ENCODE measurements at places on chromosomes 1 and 21. TPM values are rescaled to one million over a fixed set of nuclear protein-coding genes. Genes with fewer than 3 reads are reported as not detected.

GRCh38 chr21:35711661-35712060 is 348.7 kb downstream of the SETD4 start:
- no peak for DNase-seq

Gene RGSL1
- not detected for total RNA-seq

DNA sequence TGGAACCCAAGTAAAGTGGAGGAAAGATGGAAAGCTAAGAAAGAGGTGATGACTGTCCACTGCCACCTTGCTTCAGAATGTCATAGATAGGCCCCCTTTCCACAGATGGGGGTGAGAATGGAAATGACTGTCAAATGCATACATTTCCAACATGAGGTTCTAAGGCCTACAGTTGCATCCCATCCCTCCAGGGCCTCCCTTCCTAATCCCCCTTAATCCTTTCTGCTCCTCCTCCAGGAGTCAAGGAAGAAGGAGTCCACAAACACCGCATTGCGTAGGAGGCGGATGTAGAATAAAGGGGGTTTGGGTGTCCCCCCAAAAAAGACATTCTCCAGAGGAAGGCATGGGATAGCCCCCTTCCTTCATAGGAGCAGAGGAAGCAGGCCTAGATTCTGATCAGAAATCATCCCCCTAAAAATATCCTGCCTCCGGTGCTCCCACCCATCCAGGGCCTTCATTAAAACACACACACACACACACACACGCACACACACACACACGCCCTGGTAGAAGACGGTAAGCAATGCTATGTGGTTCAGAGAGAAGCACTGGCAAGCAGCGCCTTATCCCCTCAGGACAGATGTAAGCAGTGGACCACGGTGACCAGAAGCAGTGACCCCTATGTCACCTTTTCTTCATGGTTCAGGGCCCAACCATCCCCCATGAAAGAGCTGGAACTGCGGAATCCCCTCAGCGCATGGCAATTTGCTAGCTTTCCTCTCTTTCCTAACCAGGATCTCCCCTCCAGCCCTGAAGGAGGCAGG is 2.0 kb downstream of the SV2A start:
- DNase-seq = peak; percentile 68

DNA sequence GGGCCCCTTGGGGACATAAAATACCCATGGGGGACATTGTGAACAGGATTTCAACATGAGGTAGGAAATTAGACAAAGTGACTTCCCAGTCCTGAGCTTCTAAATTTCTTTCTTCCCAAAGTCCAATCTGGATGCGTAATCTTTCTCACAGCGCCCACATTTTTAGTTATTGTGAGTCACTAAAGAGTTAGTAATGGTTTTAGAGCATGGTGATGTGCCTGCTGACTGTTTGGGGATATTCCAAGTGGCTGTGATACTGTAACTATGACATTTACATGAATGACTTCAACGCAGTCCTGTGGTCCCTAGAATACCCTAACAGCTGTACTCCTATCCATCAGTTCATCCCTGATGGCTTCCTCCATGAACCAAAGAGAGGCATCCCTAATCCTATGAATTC is 224.0 kb upstream of the COA6 start:
- DNase-seq = no peak

Gene FAM163A
- total RNA-seq = not detected

Gene OR2L5
- total RNA-seq = not detected

Gene PCP4L1
- total RNA-seq = 1.3 TPM

DNA sequence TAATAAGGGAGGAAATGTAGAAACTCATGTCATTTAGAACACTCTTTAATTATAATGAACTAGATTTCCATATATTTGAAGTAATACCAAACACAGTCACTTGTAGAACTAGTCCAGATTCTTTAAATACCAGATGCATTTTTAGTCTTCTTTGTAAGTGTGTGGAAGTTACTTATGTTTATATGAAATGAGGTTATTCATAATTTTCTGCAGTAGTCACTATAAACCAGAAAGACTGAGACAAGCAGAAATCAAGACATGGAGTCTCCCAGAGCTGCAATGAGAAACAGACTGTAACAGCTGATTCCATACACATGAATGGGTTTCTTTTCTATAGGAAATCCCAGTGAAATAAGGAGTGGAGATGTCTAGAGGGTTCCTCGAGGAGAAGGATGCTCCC is 216.6 kb upstream of the ZP4 start:
- DNase-seq = no peak

Gene ASAP3
- total RNA-seq = 37.8 TPM

GRCh38 chr1:174875306-174875705 is 124.4 kb upstream of the CACYBP start:
- DNase-seq = peak; percentile 53

DNA sequence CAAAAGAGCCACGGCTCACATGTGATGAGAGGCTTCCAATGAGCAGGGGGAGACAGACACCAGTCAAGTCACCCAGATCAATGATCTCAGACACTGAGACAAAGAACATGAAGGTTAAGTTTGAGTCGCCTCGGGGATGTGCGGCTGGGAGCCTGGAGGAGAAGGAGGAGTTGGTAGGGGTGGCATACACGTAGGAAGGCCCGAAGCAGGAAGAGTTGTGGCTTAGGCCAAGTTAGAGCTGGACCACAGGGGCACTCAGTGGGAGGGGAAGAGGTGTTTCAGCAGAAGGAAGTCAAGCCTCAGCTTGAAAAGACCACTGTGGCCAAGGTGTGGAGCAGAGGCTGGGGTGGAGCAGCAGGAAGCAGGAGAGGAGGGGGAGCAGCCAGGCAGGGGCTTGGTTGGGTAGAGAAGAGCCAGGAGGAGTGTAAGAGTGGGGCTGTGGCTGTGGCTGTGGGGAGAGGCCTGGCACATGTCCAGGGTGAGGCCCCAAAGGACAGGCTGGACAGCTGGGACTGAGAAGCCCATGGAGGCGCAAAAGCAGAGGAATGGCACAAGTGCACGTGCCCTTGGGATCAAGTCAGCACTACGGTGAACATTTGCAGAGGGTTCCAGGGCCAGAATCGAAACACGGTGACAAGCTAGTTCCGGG is 27.6 kb downstream of the CTNNBIP1 start:
- DNase-seq = no peak

GRCh38 chr1:114033216-114033706 is 54.0 kb downstream of the OLFML3 start:
- DNase-seq = no peak

Gene RORC
- total RNA-seq = 19.1 TPM

GRCh38 chr1:101509370-101509769 is 272.6 kb downstream of the S1PR1 start:
- no peak for DNase-seq

DNA sequence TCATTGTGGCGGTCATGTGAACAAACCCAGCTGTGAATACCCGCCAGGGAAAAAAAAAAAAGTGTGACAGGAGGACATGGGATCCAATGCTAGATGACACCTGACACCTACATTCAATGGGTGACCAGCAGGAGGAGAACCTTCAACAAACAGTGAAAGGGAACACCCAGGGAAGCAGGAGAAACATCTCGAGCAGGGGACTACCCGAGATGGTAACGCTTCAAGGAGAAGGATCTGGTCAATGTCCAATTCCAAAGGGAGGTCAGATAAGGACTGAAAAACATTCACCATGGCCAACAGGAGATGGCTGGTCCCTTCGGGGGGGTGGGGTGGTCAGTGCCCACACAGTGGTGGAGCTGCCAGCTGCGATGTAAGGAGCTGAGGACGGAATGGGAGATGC is 46.3 kb downstream of the PTPN14 start:
- DNase-seq = no peak

DNA sequence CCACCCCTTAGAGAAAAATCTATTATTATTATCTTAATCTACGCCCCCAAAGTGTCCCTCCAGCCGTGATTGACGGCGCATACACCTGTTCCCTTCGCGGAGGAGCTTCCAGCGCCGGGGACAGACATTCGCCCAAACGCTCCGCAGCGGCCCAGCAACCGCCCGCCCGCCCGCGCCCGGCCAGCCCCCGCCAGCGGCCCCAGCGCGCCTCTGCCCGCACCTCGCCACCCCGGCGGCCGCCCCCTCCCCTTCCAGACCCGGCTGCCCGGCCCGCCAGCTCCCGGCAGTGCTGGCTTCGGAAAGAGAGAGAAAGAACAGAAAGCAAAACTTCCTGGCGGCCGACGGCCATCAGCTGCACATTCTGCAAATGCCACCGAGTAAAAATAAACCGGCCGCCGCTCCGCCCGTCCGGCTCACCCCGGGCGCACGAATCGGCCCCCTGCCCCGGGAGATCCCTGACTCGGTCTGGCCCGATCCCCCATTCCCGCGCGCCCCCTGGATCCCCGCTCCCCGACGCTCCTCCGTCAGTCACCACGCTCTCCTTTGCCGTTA is 1.6 kb downstream of the CASZ1 start:
- peak; percentile 43 for DNase-seq

- no peak for DNase-seq
Observed at GRCh38 chr1:193952778-193953374, 766.5 kb upstream of the B3GALT2 start.

DNA sequence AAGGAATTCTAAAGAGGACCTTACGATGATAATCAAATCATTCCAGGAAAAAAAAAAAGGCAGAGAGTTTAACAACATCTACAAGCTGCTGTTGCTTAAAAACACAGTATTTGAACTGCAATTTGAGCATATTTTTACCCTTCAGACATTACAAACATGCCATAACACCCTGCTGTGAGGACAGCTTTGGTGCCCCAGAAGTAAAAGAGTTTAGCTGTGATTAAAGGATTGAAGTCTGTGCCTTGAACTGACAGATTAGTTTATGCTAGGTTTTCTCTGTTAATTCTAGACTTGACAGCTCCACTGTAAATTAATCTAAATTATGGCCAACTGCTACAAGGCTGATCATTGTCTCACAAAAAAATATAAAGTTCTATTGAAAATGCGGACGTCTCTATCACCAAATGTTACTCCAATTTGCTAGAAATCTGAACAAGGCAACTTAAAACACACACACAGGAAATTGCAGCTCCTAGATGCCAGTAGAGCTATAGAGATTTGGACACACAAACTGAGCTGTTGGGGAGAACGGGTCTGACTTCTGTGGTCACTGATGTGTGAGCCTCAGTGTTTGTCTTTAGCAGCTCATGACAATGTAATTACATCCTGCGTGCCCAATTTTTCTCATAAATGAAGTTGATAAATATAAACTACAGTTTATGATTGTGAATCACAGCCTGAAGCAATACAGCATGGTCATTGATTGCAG is 217.9 kb downstream of the NTNG1 start:
- no peak for DNase-seq

Gene SPAG17
- total RNA-seq = 10.4 TPM

GRCh38 chr1:207305489-207305873 is 16.0 kb upstream of the CD55 start:
- no peak for DNase-seq

Gene OR14K1
- total RNA-seq = not detected

- no peak for DNase-seq
Observed at GRCh38 chr1:29640428-29640785, 404.1 kb downstream of the PTPRU start.

GRCh38 chr1:218217040-218217439 is 68.1 kb upstream of the RRP15 start:
- DNase-seq = peak; percentile 7

DNA sequence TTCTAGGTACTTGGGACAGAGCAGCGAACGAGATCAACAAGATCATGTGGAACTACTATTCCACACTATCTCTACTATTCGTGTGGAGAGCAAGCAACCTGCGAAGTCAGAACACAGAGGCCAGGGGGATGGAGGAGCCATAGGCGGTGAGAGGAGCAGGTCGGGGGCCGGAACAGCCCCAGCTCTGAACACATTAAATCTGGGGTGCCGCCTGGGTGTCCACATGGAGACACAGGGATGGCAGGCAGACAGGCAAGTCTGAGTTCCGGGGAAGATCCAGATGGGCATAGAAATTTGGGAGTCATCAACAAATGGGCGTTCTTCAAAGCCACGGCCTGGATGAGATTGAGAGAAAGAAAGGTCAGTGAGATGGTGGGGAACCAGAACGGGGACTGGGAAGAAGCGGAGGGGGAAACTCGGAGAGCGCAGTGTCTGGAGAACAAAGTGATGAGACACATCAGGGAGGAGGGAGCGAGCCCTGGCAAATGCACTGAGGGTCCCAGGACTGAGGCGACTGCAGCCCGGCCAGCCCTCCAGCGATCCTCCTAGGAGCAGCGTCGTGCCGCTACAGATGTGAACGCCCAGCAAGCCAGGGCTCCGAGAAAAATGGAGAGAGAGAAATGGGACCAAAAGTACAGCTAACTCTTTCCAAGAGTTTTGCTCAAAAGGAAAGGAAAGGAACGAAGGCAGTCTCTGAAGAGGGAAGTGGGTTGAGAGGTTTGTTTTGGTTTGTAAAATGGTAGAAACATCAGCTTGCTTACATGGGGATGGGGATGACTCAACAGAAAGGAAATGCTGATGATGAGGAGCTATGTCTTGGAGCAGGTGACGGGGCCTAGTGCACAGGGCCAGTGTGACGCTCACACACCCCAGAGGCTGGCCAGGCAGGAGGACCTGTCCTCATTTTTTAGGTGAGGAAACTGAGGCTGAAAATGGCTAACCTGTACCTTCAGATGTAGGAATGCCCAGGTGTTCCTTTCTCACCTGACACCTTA is 84.5 kb downstream of the GLIS1 start:
- peak; percentile 53 for DNase-seq

- no peak for DNase-seq
Observed at GRCh38 chr21:36893581-36893980, 72.9 kb downstream of the HLCS start.

- DNase-seq = no peak
Observed at GRCh38 chr1:226709953-226710352, 29.1 kb downstream of the ITPKB start.

Data from kidney (tissue), 22 donors.